ENCODE measurements at places on chromosomes 2 and 18.
A peak's percentile ranks its signal among the peaks of the same experiment; 100 is the strongest.

DNA sequence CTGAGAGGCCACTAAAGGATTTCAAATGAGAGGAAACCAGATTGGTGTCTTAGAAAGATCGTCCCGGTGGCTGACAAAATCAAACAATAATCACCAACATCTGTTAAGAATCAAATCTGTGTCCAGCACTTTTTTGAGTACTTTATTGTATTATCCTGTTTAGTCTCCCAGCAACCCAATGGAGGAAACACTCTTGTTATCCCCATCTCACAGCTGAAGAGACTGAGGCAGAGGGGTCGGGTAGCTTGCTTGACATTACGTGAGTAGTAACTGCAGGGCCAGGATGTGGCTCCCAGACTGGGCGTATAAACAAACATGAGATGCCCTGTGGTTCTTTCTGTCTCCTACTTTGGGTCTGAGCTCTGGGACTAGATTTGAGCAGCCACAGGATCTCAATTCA, 76.0 kb downstream of the KLHL29 start:
- DNase-seq = no peak

DNA sequence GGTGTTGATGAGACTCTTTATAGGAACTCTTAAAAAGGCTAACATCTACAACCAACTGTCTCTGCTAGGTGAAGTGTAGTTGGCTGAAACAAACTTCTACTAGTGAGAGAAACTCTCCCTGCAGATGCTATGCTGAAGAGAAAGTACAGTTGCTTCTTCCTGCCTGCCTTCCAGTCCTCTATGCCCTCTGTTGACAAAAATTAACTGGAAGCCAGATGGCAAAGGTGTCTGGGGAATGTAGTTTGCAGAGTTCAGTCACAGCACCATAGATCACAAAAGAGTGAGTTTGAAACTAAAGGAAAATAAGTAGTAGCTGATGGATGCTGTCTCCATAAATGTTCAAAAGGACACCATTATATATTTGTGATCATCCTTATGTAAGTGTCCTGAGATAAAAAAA, 958.8 kb upstream of the NRXN1 start:
- no peak for DNase-seq

- DNase-seq = no peak
Observed at GRCh38 chr2:238883421-238883901, 35.6 kb downstream of the TWIST2 start.

GRCh38 chr2:72144632-72145288, 2.9 kb downstream of the CYP26B1 start:
- peak; percentile 29 for DNase-seq

DNA sequence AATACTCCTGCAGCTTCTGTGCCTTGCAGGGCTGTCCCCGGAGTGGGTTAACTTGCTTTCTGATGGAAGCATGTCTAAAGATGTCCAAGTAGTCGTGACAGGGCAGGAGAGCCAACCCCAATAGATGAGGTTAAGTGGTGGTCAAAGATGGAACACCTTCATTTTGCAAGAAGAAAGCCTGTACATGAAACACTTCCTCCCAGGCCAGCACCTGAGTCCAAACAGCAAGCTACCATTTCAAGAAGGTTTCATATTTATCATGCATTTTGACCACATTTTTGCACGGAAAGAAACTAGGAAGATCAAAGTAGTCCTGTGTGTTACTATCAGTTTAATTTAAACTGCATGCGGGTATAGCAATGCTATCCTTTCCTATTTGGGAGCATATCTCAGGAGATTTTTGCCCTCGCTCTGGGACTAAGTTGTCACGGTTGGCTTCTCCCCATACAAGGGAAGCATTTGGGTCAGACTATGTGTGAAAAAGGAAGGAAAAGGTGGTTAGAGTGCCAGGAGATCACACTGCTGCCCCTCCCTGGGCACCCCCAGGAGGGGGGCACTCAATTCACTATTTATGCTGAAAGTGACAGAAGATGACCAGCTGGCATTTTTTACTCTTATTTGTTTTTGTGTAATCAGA, 187.6 kb downstream of the ZNF521 start:
- DNase-seq = peak; percentile 14

DNA sequence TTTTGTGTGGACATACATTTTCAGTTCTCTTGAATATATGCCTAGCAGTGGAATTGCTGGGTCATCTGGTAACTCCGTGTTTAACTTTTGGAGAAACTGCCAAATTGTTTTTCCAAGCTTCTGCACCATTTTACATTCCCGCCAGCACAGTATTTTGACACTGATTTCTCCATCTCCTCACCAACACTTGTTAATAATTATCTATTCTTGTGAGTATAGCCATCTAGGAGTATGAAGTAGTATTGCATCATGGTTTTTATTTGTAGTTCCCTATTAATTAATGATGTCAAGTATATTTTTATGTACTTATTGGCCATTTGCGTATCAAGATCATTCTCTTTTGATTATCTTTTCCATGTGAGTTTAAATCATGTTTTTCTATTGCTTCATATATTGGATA, 17.9 kb upstream of the AOX1 start:
- no peak for DNase-seq

DNA sequence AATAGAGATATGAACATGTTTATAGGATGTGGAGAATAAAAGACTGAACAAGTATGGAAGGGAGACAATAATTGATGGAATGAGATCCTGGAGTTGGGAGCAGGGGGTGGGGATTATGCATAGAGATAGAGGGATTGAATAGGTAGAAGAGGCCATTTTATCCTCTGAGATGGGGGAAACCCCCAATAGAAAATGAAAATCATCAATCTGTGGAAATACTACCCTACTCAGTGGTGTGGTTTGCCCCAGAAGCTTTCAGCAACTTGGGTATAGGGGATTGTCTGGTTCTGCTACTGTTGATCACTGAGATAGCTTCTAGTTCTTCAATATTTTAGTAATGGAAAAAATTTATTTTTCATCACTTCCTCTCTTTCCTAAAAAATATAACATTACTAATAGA, 41.1 kb upstream of the RMND5A start:
- DNase-seq = no peak

- no peak for DNase-seq
Observed at GRCh38 chr18:66511792-66512191, 92.1 kb downstream of the CDH19 start.

- no peak for DNase-seq
Observed at GRCh38 chr2:224875841-224876240, 159.7 kb upstream of the CCDC195 start.

- DNase-seq = no peak
Observed at GRCh38 chr2:212619954-212620353, 81.4 kb upstream of the ERBB4 start.

DNA sequence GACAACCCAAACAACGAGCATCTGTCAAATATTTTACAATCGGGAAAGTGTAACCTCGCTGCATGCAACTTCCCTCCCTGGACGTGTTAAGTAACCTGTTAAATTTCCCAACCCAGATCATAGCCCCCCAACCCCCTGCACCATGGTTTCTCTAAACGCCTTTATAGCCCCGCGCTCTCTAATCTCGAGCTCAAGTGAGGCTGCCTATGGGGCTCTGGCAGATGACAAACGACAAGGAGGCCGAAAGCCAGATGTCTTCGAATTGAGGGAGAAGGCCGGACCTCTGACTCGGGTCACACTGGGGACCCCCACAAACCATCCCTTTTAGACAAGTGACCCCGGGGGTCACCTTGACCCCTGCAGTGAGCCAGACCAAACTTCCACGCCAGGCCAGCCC, 526 bp downstream of the COX7A2L start:
- DNase-seq = no peak

GRCh38 chr18:77970814-77971213, 721.2 kb downstream of the GALR1 start:
- no peak for DNase-seq

- DNase-seq = no peak
Observed at GRCh38 chr18:29185801-29186200, 1008.9 kb upstream of the CDH2 start.

GRCh38 chr2:161650116-161651015, 26.1 kb downstream of the SLC4A10 start:
- no peak for DNase-seq

DNA sequence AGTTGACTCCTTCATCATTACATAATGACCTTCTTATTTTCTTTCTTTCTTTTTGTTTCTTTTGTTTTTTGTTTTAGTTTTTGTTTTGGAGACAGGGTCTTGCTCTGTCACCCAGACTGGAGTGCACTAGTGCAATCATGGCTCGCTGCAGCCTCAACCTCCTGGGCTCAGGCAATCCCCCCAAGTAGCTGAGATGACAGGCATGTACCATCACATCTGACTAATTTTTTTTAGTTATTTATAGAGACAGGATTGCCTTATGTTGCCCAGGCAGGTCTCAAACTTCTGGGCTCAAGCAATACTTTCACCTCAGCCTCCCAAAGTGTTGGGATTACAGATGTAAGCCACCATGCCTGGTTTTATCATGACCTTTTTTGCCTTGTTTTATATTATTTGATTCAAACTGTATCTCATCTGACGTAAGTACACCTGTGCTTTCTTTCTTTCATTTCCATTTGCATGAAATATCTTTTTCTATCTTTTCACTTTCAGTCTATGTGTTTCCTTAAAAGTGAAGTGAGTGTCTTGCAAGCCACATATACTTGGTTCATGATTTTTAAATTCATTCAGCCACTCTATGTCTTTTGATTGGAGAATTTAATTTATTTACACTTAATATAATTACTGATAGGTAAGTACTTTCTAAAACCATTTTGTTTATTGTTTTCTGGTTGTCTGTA, 39.1 kb downstream of the SP100 start:
- DNase-seq = no peak

DNA sequence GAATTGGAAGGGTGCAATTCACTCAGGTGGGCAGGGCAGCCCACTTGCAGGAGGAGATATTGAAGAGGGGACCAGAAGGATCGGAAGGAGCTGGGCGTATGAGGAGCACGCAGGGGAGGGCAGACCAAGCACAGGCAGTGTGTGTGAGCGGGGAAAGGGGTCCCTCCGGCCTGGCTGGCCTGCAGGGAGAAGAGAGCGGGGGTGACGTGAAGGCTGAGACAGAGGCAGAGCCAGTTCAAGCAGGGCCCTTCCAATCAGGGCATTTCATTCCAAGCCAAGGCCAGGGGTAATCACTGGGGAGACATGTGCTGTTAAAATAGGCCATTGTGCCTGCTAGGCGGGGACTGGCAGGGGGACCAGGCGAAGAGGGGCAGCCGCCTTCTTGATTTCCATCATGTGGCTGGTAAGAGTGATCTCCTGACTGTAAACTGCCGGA, 62.2 kb downstream of the ACKR3 start:
- no peak for DNase-seq

DNA sequence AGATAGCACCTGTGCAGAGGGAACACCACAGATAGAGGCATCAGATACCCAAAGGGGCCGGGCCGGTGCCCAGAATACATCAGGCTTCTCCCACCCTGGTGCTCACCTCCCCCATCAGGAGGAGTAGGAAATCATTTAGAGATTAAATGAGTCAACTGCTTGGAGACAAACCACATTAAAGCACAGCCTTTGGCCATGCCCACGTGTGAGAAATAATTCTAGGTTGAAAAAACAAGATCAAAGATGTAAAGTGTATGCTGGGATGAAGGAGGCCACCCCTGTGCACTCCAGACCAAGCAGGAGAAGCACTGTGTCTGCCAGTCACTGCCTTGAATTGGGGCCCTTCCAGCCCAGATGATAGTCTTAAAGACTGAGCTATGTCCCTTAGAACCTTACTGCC, 152.8 kb upstream of the ACAA2 start:
- DNase-seq = no peak

- no peak for DNase-seq
Observed at GRCh38 chr2:212489719-212490346, 48.8 kb downstream of the ERBB4 start.

GRCh38 chr18:61637905-61638595, 254.8 kb downstream of the RNF152 start:
- no peak for DNase-seq

DNA sequence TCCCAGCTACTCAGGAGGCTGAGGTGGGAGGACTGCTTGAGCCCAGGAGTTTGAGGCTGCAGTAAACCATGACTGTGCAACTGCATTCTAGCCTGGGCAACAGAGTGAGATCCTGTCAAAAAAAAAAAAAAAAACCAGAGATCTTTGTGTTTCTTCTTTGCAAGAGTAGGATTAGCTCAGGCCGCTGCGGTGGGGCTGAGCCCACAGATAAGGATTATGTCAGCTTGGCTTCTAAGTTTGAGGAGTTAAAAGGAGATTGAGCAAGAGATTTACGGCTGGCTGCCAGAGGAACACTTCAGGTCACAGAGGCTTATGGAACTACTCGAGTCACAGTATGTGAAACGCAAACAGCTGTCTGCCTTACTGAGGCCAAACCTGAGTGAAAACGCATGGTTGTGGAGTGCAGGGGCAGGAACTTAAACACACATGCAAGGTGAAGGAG, 146.7 kb upstream of the L3MBTL4 start:
- DNase-seq = no peak

DNA sequence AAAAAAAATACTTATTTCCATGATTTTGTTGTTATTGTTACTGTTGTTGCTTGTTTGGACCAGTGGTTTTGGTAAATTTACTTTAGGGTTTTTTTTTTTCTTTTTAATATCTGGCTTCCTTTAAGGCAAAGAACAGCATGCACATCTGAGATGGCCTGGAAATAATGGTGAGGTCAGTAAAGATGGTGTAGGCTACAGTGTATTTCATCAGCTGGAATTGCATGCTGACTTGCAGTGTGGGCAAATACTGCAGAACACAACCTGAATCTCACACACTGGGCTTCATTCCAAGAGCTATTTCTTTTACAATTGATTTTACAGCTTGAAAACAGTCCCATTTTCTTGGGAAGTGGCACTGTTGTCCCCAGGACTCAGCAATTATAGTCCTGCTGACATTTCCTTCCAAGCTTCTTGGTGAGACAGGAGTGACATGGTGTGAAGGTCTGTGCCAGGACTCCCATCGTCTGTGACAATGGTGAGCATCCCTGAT, 376.1 kb upstream of the SOX11 start:
- DNase-seq = no peak

GRCh38 chr2:190875891-190876290, 4.7 kb upstream of the GLS start:
- DNase-seq = no peak

DNA sequence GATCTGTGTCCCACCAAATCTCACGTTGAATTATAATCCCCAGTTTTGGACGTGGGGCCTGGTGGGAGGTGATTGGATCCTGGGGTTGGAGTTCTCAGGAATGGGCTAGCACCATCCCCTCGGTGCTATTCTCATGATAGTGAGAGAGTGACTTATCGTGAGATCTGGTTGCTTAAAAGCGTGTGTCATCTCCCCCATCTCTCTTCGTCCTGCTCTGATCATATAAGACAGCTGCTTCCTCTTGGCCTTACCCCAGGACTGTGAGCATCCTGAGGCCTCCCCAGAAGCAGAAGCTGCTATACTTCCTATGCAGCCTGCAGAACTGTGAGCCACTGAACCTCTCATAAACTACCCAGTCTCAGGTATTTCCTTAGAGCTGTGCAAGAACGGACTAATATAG, 163.7 kb upstream of the NDUFV2 start:
- DNase-seq = no peak

DNA sequence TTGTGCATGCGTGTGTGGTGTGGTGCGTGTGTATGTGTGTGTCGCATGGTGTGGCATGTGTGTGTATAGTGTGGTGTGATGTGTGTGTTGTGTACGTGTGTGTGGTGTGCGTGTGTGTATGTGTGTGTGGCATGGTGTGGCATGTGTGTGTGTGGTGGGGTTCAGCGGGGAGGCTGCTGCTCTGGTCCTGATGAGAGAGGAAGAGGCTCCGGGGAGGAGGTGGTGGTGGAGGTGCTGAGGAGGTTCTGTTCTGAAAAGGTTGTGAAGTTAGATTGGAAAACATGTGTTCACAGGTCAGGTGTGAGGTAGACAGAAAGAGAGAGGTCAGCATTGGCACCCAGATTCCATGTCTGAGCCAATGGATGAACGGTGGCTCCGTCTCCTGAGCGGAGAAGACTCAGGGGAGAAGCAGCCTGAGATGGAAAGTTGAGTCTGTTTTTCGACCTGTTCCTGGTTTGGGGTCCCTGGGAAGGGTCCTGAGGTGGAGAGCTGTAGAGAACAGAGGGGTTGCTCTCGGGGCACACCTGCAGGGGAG, 67.2 kb upstream of the HDAC4 start:
- no peak for DNase-seq
